ENCODE measurements at places on chromosomes 5 and 9. TPM values are rescaled to one million over a fixed set of nuclear protein-coding genes. Genes with fewer than 3 reads are reported as not detected.

Gene GABBR2
- total RNA-seq: not detected

DNA sequence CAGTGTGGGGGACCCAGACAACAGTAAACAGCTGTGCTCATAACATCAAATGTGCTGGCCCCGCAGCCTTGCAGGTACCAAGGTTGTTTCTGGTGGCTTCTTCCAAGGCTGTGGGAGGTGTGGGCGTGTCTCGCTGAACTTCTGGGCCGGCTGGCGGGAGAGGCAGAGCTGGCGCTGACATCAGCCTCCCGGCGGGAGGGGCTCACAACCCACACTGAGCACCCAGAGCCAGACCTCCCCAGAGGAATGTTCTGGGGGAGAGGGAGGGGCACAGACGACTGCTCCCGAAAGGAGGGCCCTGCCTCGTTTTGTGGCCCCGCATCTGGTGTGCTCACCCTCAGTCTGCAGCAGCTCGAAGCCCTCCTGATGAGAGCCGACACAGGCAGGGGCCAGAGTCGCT is 6.9 kb upstream of the SLC12A7 start:
- no peak for DNase-seq

Gene FOXD4L6
- not detected for total RNA-seq

DNA sequence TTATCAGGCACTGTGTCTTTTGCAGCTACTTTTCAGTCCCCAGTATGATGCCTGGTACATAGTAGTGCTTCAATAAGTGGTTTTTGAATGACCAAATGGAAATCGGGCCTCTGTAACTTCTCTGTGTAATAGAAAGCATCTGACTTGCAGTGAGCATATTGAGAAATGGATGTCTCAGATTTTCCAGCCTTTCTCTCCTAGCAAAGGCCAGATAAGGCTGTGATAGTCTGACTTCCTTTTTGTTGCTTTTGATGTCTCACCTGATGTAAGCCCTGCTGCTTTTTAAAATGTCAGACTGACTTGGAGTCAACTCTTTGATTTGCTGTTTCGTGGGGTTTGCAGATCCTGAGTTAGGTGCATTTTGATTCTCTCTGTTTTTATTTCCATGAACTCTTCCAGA is 590.0 kb upstream of the ZNF608 start:
- no peak for DNase-seq

Gene PRRT1B
- not detected for total RNA-seq

- peak; percentile 94 for DNase-seq
These were observed 2.8 kb upstream of the RACK1 start for GRCh38 chr5:181246276-181247049.

Gene GGTA1
- total RNA-seq: not detected

Gene WHRN
- total RNA-seq: 0.50 TPM

GRCh38 chr9:9275601-9276000 is 1337.2 kb downstream of the PTPRD start:
- DNase-seq: no peak

DNA sequence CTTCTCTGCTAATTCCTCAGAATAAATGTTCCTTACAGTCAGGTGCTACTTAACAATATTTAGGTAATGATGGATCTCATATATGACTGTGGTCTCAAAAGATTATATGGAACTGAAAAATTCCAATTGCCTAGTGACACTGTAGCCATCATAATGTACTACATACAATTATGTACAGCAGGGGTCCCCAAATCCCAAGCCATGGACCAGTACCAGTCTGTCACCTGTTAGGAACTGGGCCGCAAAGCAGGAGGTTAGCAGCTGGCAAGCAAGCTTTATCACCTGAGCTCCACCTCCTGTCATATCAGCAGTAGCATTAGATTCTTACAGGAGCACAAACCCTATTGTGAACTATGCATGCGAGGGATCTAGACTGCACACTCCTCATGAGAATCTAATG is 69.6 kb downstream of the NR2F1-AS1 start:
- DNase-seq: no peak

Measured in SJSA1 (cell line).